ENCODE measurements at places on chromosomes 1 and 21.

DNA sequence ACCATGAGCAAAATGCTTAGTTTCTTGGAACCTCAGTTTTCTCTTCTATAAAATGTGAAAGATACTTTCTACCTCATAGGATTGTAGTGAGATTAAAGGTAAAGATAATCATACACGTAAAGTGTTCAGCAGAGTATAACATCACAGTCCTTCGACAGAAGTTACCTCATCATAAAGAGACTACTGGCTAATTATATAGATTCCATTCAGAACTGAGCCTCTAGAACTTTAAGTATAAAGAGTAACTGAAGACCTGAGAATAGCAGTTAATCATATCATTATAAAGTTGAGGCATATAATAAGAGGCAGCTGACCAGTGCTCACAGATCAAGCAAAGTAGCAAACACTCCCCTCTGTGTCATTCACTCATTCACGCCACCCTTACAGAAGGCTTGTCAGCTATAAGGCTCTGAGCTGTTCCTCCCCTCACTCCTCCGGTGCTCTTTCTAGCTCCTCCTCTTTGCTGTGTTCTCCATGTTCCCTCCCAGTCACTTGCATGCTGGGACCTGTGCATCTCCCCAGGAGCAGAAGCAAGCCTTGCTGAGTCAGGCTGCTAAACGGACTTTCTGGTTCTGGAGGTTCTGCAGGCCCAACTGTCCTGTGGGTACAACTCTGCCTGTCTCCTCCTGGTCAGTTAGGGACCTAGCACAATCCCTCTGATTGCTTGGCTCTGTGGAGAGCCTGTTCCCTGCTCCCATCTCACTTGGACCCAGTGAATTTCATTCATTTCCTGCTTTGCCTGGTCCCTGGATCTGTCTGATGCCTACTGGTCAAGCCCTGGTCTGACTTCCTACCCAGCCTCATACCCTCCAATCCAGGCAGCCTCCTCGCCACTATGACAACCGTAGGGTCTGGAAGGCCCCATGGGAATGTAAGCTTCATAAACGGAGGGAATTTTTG is 28.3 kb upstream of the LY9 start:
- no peak for DNase-seq

DNA sequence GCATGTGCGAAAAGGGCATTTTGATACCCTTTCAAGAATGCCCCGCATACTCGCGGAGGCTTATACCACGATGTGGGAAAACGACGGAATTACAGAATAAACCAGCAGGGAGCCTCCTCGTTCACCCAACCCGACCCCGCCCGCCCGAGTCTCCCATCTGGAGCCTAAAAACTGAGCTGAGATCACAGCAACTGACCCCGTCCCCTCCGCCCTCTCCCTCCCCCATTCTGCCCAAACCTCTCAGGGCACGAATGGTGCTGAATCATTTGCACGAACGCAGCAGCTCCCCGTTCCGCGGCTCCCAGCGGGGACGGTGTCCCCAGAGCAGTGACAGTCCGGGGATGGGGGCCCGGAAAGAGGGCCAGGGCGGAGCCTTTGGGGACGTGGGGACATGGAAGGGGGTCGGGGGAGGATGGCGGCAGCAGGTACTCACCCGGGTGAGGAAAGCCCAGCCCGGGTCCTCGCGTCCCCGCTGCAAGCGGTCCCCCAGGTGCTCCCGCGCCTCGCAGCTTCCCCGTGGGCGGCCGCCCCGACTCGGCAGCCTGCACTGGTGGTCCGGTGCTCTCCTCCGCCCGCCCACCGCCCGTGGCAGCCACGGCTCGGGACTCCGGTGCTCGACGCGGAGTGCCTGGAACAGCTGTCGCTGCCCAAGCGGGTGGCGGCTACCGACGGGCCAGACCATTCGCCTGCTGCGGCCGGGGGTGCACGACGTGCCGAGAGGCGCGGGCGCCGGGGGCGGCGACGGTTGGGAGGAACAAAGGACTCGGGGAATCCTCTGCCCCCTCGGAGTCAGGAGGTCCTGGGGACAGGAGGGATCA is at the start of gene TTLL7:
Gene TTLL7 (minus strand): TSS at position 635 of the 818 bp plus-strand sequence. CDS start 46,921 bp downstream, outside the sequence.
- peak; percentile 96 for DNase-seq

GRCh38 chr1:117985239-117985638 is 55.7 kb downstream of the WDR3 start:
- DNase-seq = no peak

GRCh38 chr1:209383422-209383821 is 200.1 kb upstream of the CAMK1G start:
- no peak for DNase-seq

- DNase-seq = no peak
Observed at GRCh38 chr1:229149435-229149834, 121.5 kb upstream of the RAB4A start.

DNA sequence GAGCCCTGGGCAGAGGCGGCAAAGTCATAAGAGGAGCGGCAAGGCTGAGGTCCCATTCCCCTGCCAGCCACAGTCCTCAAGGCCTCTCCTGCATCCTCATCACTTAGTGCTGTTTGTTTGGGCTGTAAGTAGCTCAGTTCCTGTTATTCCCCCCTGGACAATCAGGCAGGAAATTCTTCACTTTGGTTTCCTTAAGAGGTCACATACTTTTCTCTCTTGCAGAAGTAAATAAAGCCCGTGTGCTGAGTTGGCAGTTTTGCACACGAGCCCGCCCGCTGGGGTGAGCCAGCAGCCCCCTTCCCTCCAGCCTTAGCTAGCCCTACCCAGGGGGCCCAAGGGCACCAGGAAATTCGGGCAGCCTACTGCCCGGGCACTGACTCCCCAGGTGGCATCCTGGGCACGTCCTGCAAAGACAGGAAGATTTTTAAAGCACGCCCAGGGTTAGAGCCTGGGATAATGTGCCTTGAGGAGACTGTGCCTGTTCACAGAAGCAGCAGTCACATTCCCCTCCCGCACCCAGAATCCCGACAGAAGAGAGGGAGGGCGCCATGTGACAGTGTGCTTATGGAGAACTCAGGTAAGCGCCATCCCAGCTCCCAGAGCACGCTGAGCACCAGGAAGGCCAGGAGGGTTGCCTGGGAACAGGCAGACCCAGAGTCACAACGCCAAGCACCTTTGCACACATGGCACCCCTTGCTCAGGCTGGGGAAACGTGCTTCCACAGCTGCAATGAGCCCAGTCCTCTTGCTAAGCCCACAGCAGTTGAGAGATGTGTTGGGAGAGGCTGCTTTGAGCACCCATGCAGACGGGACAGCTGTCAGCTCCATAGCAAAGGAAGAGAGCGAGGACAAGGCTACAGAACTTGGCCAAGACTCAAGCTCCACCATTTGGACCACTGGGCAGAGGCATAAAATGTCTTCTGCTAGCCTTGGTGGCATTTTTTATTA is 144.5 kb upstream of the TMEM51 start:
- no peak for DNase-seq

DNA sequence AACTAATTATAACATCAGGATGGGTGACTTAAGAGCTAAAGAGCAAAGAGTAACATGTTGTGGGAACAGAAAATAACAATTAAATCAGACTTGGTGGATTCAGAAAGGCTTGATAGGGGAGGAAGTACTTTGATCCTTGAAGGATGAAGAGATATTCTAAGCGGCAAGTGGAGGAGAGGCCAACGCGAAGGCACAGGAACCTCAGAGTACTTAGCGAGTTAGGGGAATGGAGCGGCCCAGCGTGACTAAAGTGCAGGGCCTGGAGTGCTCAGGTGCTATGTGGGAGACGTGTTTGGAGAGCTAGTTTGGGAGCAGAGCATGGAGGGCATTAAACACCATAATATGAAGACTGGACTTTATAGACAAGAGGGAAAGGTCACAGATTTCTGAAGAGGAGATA is 64.3 kb downstream of the ADCY10 start:
- DNase-seq = no peak

GRCh38 chr1:22275626-22276395 is 132.9 kb upstream of the WNT4 start:
- peak; percentile 74 for DNase-seq

GRCh38 chr1:221117548-221117951 is 238.3 kb downstream of the HLX start:
- DNase-seq = peak; percentile 79

- no peak for DNase-seq
Observed at GRCh38 chr1:109818988-109819764, 55.5 kb upstream of the EPS8L3 start.

- peak; percentile 53 for DNase-seq
Observed at GRCh38 chr21:41725421-41726031, 41.3 kb downstream of the RIPK4 start.

DNA sequence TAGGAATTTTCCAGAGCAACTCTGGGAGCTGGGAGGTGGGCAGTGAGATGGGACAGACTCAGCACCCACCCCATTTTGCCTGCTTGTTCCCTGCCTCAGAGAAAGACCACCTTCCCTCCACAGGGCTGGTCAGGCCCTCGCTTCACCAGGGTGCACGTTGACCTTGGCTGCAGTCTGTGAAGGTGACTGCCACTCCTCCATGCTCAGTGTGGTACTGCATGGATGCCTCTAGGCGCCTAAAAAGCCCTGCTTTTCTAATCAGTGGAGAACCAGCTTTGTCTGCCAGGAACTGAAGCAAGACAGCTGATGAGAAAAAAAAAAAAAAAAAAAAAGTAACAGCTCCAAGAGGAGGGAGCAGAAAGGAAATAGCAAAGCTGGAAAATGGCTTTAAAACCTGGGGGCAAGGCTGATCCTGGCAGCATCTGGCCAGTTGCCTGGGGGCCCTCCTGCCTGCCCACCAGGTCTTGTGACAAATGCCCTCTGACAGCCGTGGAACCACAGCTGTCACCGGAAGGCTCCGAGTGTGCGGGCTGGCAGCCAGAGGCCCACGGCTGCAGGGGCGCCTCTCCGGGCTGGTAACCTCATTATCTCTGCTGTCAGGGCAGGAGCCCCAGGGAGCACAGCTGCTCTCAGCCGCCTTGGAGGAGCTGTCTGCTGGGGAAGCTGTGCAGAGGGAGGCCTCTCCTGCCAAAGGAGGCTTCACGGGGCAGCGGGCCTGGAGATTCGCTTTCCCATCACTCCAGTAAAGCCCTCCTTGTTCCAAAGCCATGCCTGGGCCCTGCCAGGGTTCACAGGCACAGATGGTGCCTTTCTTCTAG is 13.7 kb downstream of the KIAA1614 start:
- DNase-seq = peak; percentile 95

GRCh38 chr1:10295481-10296085 is 85.2 kb downstream of the KIF1B start:
- peak; percentile 32 for DNase-seq

- DNase-seq = no peak
Observed at GRCh38 chr1:6854166-6854565, 68.9 kb downstream of the CAMTA1 start.

GRCh38 chr1:182283746-182284544 is 107.6 kb downstream of the GLUL start:
- DNase-seq = no peak

DNA sequence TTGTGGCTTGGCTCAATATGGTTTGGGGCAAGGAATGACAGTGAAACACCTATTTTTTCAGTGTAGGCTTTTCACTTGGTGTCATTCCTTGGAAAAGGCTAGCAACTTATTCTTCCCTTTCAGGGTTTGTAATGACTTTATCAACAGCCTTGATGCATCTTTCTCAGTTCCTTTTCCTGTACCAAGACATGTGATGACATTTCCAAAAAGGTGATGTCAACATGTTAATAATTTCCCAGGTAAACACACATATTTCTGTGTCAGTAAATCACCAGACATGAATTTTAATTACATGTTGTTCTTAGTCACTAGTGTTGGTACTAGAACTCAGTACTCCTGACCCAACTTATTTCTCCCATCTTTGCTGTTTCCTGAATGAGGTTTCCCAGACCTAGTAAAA is 37.8 kb upstream of the RRP15 start:
- DNase-seq = no peak

DNA sequence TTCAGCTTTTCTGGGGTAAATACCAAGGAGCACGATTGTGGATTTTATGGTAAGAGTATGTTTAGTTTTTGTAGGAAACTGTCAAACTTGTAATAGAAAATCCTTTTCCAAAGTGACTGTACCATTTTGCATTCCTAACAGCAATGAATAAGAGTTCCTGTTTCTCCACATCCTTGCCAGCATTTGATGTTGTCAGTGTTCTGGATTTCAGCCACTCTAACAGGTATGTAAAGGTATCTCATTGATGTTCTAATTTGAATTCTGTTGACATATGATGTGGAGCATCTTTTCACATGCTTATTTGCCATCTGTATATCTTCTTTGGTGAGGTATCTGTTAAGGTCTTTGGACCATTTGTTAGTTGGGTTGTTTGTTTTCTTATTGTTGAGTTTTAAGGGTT is 50.3 kb upstream of the RGS2 start:
- no peak for DNase-seq

- peak; percentile 85 for DNase-seq
Observed at GRCh38 chr1:175673371-175674150, 69.8 kb downstream of the TNR start.

- DNase-seq = no peak
Observed at GRCh38 chr1:59364037-59364436, 67.1 kb downstream of the FGGY start.

DNA sequence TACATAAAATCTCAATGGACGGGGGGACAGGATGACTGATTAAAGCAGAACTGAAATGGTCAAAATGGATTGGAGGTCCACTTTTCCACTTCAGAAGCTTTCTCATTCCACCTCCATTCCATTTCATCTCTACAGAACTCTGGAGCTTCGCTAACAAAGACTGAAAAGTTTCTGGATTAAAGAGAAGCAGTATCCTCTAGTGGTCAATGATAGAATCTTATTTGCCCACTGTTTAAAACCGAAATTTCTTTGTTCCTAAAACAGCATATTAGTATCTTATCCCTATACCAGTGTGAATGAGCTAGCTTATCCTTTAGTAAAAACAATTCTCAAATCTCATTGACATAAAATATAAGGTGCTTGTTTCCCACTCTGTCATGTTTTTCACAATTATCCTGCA is 890.6 kb downstream of the KCNT2 start:
- DNase-seq = peak; percentile 35

GRCh38 chr1:193143285-193143684 is 21.5 kb downstream of the CDC73 start:
- DNase-seq = peak; percentile 55

DNA sequence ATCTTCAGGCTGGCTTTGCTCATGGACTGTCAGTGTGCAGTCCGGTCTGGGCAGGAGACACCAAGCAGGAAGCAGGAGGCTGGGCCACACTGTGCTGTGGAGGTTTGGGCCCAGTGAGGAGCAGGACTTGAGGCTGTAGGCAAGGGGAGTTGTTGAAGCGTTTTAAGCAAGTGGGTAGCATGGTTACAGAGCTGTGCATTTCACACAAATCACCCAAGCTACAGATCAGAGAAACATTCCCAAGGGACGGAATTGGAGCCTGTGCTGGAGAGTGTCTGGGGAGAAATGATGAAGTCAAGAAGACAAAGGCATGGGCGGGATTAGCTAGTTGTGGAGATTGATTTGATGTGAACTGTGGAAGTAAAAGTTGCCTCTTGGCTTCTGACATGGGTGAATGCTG is 60.9 kb downstream of the KIF21B start:
- DNase-seq = no peak

DNA sequence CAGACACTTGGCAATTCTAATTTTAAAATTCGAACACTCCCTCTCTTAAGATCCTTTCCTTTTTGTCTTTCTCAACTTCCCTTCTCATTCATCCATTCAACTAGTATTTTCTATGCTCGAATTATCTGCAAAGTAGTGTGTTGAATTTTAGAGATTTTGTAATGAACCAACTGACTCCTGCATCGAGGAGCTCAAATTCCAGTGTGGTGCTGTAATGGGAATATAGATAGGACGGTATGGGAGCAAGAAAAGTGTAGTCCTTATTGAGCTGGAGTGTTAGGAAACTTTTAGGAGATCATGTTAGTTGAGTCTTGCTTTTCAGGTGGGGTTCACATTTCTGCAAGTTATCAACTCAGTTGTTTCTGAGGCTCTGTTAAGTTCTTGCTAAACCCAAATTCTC is 897.5 kb downstream of the TTLL7 start:
- no peak for DNase-seq

- no peak for DNase-seq
Observed at GRCh38 chr1:103256490-103256889, 148.2 kb upstream of the COL11A1 start.
